Left ventricle myocardium inferior (tissue), 1 donor: ENCODE measurements at places on chromosomes 12 and 14.

GRCh38 chr12:26783131-26783526, 49.9 kb downstream of the ITPR2 start:
- DNase-seq, result no peak

- no peak for DNase-seq
Measured at GRCh38 chr12:107349839-107350238, 256.5 kb upstream of the CRY1 start.

- DNase-seq, result no peak
Measured at GRCh38 chr12:132133952-132134652, 10.0 kb downstream of the DDX51 start.

GRCh38 chr12:15322164-15323061, at the start of gene PTPRO:
Gene PTPRO (plus strand): TSS chr12:15322508.
- DNase-seq, result no peak

- DNase-seq, result no peak
Measured at GRCh38 chr14:90356925-90357324, 25.2 kb upstream of the NRDE2 start.

- no peak for DNase-seq
Measured at GRCh38 chr14:40122968-40123648, 690.9 kb upstream of the FBXO33 start.

DNA sequence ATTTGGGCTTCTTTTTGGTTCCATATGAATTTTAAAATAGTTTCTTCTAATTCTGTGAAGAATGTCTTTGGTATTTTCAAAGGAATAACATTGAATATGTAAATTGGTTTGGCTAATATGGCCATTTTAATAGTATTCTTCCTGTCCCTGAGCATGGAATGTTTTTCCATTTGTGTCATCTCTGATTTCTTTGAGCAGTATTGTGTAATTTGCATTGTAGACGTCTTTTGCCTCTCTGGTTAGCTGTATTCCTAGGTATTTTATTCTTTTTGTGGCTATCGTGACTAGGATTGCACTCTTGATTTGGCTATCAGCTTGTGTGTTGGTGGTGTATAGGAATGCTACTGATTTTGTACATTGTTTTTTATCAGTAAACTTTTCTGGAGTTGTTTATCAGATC, 601.9 kb downstream of the SNAPC1 start:
- no peak for DNase-seq
